Activated CD4-positive, alpha-beta T cell treated with anti-CD3 and anti-CD28 coated beads for 36 hours (primary cell): ENCODE measurements at places on chromosomes 1 and 21.
A peak's percentile ranks its signal among the peaks of the same experiment; 100 is the strongest.

DNA sequence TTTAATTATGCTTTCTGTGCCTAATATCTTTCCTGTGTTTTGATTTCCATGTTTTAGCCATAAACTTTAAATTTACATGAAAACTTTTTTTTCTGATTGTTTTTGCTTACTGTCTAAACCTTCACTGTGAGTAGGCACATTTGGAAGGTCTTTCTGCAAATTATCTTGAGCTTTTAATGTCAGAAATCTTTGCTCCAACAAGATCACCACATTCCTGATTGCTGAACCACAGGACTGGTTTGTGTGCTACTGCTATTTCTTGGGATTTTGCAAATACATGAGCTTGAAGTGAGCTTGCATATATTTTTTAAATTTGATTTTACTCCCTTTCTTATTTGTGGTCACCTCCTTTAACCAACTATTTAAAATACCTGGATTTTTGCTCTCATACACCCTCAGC lies 61.3 kb downstream of the PTBP2 start:
- no peak for DNase-seq

DNA sequence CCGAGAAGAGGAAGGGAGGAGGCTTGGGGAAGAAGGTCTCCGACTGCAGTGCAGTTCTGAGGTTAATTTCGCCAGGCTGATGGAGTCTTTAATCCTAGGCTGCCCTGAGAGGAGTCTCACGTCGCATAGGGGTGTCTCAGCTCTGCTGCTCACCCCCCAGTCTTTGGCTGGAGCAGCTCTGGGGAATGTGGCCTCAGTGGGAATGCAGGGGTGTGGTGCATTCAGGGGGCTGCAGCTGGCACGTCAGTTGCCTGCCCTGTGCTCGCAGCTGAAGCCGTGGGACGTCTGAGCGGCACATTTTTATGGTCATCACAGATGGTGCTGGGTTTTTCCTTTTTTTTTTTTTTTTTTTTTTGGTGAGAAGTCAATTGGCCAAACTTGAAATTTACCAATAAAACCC lies 38.2 kb downstream of the ACTN2 start:
- no peak for DNase-seq

DNA sequence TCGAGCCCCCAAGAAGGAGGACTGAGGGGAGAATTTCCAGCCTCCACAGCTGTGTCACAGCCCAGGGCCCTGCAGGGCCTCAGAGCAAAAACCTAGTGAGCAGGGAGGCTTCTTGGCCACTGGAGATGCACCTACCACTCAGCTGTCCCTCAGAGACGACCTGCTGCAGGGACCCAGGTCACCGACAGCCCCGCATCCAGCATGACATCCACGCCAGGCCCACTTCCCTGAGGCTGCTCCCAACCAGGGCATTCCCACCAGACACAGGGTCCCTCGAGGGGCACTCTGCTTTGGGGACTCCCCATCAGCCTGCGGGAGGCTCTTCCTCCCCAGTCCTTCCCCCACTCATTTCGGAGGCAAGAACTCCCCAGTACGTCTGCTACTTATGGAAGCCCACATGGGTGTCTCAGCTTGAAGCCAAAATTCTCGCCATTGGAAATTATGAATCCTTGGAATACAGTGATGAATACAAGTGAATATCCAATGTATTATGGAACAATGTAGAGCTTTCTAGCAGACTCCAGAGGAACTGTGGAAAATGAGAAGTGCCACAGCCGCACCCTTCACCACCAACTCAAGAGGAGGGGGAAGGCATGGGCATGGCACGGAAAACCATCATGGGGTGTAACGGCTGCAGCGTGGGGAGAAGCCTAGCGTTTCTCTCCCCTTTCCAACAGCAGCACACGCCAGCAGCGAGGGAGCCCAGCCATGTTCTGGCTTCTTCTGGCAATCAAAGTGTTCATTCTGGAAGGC lies 6.9 kb downstream of the TFF3 start:
- DNase-seq, result no peak

DNA sequence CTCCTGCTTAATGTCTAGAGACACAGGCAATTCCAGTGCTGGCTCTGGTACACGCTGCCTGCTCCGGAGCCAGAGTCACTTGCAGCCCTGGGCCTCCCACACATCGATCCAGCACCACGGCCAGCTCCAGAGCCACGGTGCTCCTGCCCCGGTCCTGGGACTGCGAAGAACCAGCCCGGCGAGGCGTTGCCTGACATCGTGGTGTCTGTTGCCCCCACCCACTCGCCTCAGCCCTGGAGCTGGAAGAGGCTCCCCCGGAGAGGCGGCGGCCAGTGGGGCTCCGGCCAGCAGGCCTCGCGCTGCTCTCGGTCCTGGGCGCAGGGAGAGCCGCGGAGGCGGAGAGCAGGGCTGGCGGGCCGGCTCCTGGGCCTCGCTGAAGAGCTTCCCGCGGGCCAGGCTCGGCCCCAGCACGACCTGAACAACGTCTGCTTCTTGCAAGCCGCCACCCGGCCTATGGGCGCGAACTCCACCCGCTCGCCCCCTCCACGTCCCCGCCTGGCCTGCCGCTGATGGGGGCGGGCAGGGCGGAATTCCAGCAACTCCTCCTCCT lies 364.8 kb downstream of the CEP170 start:
- DNase-seq, result peak; percentile 16

DNA sequence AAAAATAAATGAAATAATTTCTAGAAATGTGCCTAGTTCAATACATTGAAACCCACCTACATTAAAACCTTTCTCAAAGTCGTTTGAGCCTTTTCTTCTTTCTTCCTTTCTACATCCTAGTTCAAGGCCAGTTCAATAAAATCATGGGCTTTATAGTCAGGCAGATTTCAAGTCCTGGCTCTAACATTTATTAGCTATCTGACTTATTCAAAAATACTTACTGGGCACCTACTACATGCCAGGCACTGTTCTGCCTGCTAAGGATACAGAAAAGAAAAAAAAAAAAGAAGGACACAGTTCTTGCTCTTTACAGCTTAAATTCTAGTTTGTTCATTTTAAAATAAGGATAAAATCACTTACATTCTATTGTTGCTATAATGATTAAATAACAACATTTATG lies 134.2 kb upstream of the FGGY start:
- no peak for DNase-seq

GRCh38 chr1:202018468-202019234 lies 8.3 kb downstream of the ELF3 start:
- no peak for DNase-seq

- no peak for DNase-seq
Observed at GRCh38 chr1:83850834-83851233, 148.1 kb downstream of the TTLL7 start.

DNA sequence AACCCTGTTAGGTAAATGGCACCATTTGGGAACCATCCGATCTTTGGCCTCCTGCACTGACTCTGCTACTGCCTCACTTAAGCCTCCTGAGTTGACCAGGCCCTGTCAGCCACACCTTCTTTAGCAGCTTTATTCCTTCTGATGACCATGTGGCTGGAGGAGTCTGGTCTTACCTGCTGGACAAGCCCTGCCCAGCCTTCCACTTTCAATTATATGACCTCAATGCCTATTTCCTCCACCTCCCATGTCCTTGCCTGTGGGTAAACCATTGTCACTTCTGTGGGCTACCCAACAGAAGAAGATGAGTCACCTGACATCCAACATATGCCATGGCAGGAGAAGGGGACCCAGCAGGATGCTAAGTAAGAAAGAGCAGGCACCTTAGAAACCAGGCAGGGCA lies 393.8 kb downstream of the NTNG1 start:
- no peak for DNase-seq

- DNase-seq, result no peak
Observed at GRCh38 chr1:208565756-208566440, 321.7 kb upstream of the PLXNA2 start.

- no peak for DNase-seq
Observed at GRCh38 chr1:111422546-111423391, 4.8 kb downstream of the OVGP1 start.

DNA sequence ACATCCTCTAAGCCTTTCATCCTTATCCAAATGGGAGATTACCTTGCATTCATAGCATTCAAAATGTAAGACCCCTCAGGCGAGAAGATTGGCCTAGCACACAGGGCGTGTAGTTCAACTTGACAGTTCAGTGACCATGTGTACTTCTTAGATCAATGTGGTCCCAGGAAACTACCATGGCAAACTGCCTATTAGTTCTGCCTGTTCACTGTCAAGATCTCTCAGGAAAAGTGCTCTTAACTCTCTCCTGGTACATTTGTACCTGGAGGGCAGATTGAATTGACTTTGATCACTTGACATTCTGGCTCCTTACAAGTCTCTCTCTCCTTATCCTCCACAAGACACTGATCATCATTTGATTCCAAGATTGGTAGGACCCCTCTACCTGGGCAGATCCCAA lies 122.4 kb downstream of the CDC7 start:
- DNase-seq, result no peak

GRCh38 chr1:169161496-169162194 lies 55.2 kb downstream of the ATP1B1 start:
- DNase-seq, result no peak

DNA sequence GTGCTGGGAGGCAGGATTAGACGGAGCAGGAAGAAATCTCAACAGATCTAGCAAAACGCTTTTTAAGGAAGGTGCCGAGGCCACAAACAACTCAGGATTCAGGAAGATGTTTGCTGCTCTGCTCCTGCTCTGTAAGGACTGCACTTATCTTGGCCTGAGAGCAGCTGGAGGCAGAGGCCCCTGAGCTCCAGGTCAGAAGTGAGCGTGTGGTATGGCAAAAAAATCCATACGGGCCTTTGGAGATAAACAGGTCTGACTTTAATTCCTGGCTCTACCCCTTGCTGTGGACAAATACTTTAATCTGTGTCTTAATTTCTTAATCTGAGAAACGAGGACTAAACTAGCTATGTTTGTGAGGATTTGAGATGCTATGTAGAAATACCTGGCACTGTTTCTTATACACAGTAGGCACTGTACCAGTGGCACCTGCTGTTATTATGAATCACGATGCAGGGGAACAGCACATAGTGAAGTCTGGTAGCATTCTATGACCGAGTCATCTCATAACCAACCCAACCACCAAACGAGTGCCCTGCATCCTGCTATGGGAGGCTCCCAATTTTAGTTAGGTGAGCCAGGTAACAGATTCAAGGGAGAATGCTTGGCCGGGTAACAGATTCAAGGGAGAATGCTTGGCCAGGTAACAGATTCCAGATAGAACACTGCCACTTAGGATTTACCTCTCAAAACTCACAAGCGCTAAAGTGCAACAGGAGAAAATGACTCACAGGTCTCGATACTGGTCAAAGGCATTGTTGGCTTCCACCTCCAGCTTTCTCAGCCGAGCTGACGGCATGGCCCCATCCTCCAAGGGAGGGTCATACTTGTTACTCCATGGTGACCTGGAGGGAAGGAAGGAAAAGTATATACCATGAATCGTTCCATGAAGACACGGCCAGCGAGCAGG lies 65.9 kb downstream of the SLC66A1 start:
- peak; percentile 57 for DNase-seq

DNA sequence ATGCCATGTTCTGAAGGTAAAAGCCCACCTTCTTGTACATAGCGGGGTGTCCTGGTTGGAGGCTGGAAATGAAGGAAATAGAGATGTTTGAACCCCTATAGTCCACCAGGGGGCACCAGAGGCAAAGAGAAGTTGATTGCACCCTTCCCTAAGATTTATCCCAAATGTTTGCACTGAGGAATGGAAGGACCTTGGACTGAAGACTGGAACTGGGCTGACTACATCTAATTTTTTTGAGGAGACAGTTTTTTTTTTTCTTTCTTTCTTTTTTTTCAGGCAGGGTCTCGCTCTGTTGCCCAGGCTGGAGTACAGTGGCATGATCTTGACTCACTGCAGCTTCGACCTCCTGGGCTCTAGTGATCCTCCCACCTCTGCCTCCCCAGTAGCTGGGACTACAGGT lies 55.3 kb upstream of the EIF4G3 start:
- peak; percentile 38 for DNase-seq

DNA sequence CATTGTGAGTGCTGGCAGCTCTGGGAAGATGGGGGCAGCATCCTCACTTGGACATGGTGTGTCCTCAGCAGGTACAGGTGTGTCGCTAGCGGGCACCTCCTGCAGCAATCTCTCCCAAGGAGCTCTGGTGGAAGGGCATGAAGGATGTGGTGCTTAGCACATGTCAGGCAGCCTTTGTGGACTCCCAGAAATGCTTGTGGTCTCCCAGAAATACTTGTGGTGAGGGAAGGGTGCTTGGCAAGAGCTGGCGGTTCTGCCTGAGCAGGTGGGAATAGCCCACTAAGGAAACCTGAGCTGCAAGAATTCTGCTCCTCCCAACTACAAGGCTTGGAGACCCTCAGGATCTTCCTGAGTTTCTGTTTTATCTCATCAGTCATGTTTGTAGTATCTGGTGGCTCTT lies 371.6 kb downstream of the PRDM2 start:
- no peak for DNase-seq

DNA sequence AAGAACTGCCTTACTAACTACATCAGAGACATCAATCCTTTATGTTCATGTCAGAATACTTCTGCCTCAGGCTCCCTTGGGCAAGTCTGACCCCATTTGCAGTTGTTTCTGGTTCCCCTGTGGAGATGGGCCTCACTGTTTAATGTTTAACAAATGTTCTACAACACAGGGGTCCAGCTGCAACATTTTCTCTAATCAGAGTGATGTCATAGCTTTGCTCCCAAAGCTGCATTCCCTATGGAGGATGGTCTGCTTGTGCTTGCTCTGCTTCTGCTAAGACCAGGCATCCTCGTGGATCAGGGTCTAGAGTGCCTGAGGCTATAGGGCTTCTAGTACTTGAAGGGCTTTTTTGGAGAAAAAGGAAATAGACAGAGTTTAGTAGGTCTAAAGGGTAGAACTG lies 1071.2 kb downstream of the TTLL7 start:
- no peak for DNase-seq

GRCh38 chr1:232593717-232594502 lies 36.0 kb downstream of the SIPA1L2 start:
- DNase-seq, result peak; percentile 39
